ENCODE measurements at places on chromosomes 13 and 19. TPM values are rescaled to one million over a fixed set of nuclear protein-coding genes. Genes with fewer than 3 reads are reported as not detected.

Gene KPTN
- polyA plus RNA-seq: 18.5 TPM

Gene GMIP
- polyA plus RNA-seq: 6.7 TPM

DNA sequence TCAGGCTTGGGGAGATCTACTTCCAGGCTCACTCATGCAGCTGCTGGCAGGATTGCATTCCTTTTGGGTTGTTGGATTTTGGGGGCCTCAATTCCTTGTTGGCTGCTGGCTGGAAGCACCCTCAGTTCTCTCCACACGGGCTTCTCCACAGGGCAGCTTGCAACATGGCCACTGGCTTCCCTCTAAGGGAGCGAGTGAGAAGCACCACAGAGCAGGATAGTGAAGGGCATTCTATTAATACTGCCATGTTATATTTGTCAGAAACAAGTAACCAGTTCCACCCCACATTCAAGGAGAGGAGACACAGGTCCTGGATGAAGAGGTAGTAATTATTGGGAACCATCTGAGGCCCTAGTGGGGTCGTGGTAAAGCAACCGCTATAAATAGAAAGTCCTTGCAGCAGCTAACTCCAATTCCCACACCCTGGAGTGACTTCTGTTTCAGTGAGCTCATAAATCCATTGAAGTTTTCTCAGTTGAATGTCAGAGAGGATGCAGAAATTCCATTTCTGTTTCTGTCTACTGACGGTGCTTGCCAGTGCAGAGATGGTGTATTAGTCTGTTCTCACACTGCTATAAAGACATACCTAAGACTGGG is 558.9 kb downstream of the IRS2 start:
- DNase-seq: no peak

DNA sequence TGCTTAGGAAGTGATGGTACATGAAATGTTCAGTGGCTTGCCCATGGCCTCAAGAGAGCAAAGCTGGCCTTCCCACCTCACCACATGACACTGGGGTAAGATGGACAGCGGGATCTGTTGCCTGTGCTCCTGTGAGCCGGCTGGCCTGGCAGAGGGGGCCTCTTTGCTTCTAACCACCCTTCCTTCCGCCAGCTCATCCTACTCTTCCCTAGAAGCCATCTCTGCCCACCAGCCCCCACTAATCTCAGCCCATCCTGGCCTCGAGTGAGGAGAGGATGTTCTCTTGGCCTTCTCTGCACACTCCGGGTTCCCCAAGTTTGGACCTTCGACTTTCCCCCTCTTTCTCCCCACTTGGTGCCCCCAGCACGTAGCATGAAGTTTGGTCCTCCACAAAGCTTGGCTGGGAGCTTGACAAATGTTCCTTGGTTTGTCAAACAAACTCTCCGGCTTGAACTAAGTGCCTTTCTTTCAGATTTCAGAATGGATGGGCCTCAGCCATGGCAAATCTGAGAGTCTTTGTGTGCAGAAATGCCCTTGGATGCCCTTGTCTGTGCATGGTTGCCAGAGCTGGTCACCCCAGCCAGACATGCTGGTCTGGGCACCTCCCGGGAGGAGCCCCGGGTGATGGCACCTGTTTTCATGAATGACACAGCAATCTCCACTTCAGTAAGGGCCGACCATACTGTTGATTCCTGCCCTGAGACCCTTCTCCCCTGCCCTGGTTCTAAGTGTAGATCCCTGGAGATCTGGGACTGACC is 145.5 kb downstream of the URI1 start:
- DNase-seq: no peak

- DNase-seq: no peak
Measured at GRCh38 chr13:34435338-34435737, 506.7 kb upstream of the NBEA start.

DNA sequence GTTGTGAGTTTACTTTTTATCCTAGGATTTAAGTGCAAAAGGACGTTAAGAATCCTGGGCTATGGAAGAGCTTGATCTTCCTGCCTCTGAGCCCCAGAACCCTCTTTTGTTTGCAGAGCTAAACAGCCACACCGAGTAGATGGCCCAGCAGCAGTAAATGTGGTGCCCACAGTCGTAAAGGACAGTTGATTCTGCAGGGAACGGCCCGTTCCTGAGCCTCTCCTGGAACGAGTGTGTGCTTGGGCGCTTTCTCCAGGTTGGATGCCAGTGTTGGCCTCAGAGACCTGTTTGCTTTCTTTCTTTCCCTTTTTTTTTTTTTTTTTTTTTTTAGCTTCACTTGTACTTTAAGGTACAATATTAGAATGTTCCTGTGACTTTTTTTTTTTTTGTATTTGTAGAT is 41.7 kb downstream of the SPATA13 start:
- no peak for DNase-seq
